ENCODE measurements at places on chromosomes 16 and 17.

DNA sequence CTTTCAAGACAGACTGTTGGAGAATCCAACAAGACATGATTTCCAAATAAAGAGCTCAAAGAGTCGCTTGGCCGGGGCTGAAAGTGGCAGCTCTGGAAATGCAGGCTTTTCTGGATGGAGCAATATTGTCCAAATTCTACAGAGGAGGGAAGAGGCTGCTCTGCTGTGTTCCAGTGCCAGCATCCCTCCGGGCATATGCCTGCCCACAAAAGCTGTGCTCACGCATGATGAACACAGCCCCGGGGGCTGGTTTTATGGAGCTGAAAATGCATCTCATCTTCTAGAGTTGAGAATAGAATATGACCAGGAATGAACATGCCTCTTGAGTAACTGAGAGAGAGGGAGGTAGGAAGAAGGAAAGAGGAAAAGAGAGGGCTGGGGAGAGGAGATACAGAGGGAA, 74.7 kb upstream of the TOX3 start:
- DNase-seq, result no peak

GRCh38 chr16:49473131-49473530, 99.5 kb downstream of the C16orf78 start:
- DNase-seq, result no peak

DNA sequence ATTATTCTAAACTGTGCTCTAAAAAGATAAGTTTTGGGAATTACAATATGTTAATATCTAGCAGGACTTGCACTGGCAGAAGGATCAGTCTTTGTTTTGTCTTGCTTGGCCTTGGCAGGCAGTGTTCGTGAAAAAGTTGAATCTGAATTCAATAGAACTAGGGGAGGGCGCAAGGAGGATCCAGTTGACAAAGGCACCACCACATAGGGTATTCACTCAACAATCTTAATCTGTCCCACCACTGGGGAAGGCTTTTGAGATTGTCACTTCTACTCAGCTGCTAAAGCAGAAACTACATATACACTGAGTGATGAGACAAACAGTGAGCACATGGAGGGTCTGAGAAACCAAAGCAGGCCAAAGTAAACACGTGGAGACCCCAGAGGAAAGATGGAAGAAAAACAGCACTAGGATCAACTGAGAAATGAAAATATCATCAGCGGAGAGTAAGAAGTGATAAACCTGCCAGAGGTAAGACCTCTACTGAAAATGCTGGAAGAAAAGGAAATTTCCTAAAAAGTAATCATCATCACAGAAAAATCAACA, 2.4 kb downstream of the AMFR start:
- no peak for DNase-seq

- DNase-seq, result no peak
These were observed 6.1 kb upstream of the WFIKKN2 start for GRCh38 chr17:50829332-50829731.

- DNase-seq, result no peak
These were observed 13.6 kb upstream of the PPM1D start for GRCh38 chr17:60586288-60586974.

DNA sequence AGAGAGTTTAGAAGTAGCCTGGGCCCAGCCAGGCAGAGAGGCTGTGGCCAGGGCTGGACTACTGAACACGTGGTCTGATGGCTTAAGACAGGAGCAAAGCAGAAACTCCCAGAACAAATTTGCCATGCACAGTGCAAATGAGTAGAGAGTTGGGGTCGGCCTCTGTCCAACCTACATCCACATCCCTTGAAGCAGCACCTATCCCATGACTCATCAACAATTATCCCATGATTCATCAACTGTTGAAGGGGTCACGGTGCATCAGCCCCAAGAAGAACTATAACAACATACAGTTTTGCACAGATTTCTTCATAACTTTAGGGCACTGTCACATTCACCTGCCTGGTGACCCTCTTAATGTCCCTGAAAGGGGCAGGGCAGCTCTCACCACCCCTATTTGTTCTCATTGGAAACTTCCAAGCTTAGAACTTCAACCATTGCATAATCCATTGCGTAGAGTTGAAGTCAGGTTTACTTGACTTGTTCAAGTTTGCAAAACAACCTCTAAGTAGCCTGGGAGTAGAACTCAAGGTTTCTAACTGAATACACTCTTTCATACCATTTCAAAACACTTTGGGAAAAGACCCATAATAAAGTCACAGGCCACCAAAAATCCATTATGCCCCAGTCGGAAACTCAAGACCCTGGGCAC, 235.2 kb upstream of the CDH5 start:
- DNase-seq, result no peak

DNA sequence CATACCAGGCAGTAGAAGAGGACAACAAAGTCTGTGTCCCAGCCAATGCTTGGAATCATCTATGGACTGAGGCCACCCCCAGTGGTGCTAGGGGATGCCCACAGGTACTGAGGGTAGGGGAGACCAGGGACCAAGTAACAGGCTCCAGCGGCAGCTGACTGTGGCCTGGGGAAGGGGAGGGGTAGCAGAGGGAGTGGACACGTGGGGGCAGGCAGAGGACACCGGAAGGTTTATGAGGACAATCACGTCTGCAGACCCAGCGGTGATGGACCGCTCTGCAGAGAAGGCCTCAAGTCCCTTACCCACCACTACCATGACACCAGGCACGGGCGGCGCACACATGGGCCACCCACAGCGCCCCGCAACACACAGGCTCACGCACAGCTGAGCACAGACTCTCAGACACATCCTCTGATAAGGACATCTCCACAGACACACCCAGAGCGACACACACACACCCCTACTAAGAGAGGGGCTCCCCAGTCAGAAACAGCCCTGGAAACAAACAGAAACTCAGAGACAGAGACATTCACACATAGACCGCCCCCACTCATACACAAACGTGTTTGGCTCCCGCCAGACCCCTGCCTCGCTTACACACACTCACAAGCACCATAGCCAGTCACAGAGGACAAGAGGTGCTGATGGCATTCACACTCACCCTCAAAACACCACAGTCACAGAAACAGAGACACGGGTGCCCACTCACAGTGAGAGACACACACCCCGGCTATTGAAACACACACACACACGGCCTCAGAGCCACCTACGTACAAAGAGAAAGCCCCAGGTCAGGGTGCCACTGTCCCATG, 35.8 kb downstream of the SRCIN1 start:
- no peak for DNase-seq

GRCh38 chr16:14131774-14132695, 60.9 kb downstream of the MRTFB start:
- no peak for DNase-seq

GRCh38 chr16:14309001-14309886, 238.1 kb downstream of the MRTFB start:
- peak; percentile 24 for DNase-seq

DNA sequence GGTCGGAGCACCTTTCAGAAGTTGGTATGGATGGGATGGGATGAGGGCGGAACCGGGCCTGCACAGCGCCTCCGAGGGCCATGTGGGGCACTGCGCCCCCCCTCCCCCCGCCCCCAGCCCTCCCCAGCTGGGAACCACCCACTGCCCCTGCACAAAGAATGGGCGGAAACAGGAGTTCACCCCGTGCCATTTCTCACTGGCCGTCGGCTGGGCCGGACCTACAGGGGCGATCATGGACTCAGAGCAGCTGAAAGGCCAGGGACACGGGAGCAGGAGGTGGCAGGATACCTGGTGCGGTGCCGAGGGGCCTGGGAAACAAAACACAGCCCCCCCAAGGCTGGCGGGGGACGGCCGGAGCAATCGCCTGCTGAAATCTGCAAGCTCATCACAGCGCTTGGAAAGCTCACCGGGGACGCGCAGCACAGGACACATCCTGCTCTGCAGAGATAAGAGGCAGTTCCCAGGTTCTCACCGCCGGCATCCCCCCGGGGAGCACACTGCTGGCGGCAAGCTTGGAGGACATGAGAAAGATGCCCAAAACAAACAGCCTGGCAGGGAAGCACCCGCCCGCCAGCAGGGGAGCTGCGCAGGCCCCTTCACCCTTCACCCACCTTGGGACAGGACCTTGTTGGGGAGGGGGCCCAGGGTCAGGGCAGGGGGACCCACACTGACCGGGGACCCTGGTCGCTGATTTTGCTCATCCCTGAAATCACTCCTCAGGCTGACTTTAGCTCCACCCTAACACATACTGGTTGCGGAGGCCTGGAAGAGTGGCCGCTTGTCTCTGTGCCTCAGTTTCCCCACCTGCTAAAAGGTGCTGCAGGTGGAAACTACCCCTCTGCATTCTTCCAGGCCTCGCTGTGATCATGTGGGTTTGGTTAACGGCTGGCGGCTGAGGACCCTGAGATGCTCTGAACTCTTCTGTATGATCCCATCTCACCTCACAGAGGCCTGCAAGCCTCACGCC, 263.9 kb downstream of the C16orf95 start:
- DNase-seq, result no peak

- DNase-seq, result no peak
These were observed 19.0 kb downstream of the C17orf100 start for GRCh38 chr17:6670571-6670970.

DNA sequence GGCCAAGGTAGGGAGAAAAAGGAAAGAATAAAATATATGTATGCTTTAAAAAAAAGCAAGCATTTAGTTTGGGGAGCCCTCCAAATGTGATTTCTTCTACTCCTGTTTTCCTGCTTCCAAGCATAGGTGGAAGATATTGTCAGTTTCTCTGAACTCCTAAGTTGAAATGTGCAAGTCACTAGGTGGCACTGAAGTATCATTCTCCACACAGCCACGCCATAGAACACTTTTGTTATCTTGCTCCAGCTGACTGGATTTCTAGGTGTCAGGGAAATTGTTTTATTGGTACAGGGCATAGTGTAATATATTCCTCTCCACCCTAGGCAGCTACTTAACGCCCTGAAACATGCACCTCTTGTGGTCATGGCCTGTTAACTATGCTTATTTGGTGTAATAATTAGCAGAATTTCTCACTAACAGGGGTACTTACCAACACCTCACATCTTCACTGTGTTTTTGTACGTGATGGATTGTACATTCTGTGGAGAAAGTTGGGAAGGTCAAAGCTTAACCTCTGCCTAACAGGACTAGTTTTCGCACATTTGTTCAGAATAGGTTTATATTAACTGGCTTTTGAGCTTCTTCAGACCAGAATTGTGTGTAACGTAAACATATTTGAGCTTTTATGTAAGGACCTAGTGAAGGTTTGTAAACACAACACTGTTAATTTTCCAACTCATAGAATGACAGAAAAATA, 69.3 kb downstream of the FTO start:
- DNase-seq, result no peak

DNA sequence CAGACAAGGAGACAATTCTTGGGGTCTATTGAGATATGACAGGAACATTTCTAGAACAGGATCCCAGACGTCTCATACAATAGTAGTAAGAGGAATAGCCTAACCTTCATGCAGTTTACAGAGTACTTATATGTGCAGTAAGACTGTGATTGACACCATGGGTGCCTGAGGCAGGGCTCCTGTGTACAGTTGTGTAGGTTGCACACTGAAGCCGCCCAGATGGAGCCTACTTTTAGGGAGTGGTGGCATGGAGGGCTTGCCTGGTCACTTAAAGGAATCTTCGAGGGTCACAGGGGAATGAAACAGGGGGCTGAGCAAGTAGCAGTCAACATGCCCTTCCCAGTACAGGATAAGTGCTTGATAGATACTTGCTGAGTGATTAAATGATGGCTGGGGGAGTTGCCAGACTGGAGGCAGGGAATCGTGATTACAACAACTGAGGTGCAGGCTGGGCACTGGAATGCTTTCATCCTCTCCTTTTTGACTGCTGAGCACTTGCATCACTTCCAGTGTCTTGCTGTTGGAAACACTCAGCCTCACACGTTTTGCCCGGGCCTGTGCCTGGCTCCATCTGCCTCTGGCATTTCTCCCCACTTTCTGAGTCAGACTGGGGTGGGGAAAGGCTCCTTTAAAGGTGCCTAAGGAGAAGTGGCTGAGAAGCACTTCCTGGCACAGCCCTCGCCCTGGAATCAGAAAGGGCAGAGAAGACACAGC, 71.0 kb downstream of the COPRS start:
- no peak for DNase-seq

DNA sequence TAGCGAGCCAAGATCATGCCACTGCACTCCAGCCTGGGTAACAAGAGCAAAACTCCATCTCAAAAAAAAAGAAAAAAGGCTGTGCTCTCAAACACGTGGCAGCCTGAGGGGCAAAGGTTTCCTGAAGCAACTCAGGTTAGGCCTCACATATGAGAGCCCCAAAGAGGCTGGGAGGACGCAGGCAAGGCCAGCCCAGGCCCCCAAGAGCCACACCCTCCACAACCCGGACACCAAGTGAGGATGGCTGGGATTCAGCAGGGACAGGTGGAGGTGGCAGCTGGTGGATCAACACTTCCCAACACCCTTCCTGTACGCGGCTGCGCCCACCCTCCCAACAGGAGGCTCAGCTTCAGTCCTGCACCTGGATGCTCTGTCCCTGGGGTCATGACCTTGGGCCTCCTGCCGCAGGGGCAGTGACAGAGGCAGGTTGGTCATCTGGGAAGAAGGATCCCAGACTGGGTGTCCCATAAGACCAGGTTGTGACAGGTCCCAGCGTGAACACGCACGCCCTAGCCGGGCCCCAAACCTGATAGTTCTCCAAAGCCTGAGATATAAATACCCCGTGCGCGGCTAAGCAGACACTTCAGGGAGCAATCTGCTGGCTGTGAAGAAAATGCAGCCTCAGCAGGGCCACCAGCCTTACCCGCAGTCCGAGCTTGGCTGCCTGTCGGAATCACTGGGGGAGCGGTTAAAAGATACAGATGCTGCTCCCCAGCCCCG, 78.1 kb downstream of the TIMM22 start:
- no peak for DNase-seq

DNA sequence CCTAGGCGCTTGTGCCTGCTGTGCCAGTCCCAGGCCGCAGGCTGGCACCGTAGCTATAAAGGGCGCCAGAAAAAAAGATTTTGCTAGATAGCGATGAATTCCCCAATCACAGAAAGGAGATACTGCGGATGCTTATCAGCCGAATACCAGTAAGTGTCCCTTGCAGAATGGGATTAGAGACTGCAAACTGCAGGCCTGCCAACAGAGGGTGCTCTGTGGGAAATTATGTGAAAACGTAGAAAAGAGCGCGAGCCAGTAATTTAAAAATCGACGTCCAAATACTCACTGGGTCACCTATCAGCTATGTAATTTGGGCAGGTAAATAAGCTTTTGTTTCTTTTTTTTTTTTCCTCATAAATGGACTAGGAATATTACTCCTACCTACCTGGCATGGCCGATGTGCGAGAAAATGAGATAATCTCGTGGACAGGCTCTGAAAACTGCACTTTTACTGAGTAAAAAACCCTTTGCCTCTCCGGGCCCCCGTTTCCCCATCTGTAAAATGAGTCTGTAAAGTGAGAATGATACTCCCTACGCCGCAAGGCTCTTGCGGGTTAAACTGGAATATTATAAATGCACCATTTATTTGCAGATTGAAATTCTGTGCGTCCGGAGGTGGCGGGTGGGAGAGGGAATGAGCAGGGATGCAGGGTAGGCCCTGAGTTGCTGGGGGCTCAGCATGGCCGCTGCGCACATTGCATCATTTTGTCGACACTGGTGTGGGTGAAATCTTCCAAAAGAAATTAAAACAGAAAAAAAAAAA, 1.2 kb upstream of the COG1 start:
- DNase-seq, result peak; percentile 74

- DNase-seq, result no peak
These were observed 322.4 kb downstream of the CBLN1 start for GRCh38 chr16:48959204-48959603.

Data from stimulated activated CD4-positive, alpha-beta T cell treated with anti-CD3 and anti-CD28 coated beads, Interleukin-2, amount 100 ng/mL, for 24 hours (primary cell).